T-helper 1 cell (primary cell): ENCODE measurements at places on chromosomes 7 and 10.

DNA sequence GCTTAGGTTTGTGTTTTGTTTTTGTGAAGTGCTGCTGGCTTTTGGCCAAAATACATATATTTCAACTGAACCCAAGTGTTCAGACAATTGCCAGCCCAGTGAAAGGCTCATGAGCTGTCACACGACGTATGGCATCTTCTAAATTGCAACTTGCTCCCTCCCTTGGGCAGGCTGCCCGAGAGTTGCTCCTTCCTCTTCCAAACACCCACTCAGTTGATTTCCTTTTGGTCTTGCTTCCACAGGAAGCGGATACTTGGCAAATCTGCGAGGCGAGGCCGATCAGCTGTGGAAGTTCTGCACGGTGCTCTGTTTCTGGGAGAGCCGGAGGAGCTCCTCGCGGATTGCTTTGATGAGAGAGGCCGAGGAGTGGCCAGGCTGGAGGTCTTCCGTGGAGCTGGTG, 39.6 kb upstream of the ATP6V0A4 start:
- DNase-seq, result no peak

DNA sequence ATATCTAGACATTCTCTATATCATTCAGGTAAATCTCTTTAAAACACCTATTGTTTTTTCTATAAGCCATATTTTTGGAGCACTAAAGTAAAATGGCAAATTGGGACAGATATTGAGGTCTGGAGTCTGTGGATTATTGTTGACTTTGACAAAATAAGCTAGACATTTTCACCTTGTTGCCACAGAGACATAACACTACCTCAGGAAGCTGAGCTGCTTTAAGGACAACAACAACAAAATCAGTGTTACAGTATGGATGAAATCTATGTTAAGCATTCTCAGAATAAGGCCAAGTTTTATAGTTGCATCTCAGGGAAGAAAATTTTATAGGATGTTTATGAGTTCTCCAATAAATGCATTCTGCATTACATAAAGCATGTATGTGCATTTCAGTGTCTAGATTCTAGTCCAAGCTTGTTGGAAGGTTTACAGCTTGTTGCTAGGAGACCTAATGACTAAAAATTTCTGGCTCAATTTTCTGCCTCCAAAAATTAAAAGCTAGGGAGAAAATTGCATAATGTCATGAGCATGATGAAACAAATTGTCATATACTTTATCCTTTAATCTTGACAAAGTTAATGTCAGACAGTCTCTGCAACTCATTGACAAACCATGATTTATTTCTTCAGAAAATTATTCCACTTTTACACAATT, 18.3 kb downstream of the LIPM start:
- DNase-seq, result no peak

DNA sequence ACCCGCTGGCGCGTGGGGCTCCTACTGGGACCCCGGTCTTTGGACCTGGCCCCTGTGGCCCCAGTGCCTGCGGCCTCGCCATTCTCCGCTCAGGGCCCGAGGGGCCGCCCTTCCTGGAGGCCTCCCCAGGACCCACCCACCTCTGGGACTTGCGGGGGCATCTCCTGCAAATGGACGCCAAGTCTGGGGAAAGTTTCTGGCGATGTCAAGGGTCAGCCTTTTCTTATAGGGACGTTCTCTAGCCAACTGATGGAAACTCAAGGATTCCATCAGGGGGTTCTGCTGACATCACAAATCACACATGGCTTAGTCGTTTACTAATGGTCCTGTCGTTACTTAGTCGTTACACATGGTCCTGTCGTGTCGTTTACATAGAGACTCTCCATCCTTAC, 57.7 kb upstream of the RHOBTB1 start:
- DNase-seq, result no peak

DNA sequence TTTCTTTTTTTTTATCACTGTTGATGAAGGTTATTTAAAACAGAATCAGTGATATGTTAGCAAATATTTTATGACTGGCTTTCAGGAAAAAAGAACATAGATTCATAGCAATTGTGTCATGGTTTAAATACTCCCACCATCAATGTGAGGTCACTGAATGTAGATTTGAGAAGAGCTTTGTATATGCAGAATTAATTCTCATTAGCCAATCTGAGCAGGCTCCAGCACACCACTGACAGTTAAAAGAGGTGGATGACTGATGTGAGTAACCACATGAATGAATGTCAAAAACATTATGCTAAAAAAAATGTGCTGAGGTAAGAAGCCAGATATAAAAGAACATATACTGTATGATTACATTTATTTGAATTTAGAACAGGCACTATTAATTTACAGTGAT, 174.8 kb upstream of the KAT6B start:
- no peak for DNase-seq

- DNase-seq, result no peak
Measured at GRCh38 chr10:96548589-96548988, 34.9 kb upstream of the TLL2 start.
